ENCODE measurements at places on chromosomes 1 and 21.
A peak's percentile ranks its signal among the peaks of the same experiment; 100 is the strongest.

- no peak for DNase-seq
Measured at GRCh38 chr21:41419921-41420862, 5.8 kb upstream of the MX1 start.

DNA sequence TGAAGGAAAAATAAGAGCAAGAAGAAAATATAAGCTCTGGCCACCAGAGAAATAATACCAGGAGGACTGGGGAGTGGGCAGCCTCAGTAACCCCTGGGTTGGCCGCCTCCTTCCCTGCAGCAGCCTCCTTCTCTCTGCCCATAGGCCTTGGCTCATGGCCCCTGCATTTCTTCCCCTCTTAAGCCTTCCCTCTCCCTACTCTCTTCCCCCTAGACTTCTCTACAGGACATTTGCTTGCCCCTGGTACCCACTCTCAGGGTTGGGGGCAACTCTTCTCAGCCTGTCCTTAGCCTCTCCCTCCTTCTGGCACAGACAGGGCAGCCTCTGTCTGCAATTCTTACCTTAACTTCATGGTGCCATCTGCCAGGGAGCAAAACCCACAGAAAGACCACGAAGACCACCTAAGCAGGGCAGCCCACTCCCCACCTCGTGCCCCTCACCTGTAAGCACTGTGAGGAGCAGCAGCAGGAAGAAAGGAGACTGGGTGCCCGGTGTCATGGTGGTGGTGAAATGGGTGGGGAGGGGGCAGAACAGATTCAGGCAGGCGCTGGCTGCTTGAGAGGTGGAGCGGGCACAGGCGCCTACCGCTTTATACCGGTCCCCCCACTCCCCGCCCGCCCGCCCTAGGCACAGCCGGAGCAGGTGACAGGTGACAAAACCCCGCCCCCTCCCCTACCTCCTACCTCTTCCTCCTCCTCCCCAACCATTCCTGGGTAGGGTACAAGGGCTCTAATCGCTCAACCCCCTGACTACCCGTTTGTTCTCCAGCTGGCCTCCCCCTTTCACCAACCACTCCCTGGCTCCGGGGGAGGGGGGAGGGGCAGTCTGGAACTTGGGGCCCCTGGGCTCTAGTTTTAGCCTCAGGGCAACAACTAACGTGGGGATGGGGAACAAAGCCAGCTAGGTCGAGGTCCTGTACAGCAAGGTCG, 15.1 kb downstream of the THBS3 start:
- DNase-seq, result no peak

DNA sequence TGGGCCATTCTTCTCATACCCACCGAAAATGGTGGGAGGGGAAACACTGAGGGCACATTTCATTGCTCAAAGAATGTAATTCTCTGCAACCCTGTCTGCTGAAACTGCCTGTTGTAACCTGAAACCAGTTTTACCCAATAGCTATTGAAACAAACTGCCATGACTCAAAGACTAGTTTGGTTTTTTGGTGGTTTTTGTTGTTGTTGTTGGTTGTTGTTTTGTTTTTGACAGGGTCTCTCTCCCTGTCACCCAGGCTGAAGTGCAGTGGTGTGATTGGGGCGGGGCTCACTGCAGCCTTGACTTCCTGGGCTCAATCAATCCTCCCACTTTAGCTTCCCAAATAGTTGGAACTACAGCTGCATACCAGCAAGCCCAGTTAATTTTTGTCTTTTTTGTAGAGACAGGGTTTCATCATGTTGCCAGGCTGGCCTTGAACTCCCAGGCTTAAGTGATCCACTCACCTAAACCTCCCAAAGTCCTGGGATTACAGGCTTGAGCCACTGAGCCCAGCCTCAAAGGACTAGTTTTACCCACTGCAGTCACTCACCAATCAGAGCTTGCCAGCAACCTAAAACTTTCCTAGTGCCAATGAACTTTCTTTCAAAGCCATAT, 2.1 kb upstream of the IPP start:
- DNase-seq, result no peak

DNA sequence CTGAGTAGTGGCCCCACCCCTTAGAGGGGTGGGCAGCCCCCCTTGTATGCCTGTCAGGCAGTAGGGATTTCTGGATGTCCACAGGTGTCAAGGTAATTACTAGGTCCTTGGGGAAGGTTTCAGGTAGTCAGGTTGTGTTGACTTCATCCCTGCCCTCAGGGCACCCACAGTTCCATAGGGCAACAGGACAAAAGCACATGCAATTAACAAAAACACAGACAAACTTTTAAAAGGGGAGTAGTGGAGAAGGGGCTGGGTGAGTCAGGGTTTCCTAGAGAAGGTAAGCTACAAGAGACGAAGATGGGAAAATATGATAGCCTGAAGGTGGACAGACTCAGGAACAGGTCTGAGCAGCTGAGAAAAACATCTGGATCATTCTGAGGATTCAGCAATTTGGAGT, 14.1 kb downstream of the KRTCAP2 start:
- DNase-seq, result no peak

GRCh38 chr1:151888972-151889570, 20.2 kb downstream of the THEM4 start:
- no peak for DNase-seq

GRCh38 chr1:231663211-231663792, 36.7 kb downstream of the DISC1 start:
- no peak for DNase-seq

DNA sequence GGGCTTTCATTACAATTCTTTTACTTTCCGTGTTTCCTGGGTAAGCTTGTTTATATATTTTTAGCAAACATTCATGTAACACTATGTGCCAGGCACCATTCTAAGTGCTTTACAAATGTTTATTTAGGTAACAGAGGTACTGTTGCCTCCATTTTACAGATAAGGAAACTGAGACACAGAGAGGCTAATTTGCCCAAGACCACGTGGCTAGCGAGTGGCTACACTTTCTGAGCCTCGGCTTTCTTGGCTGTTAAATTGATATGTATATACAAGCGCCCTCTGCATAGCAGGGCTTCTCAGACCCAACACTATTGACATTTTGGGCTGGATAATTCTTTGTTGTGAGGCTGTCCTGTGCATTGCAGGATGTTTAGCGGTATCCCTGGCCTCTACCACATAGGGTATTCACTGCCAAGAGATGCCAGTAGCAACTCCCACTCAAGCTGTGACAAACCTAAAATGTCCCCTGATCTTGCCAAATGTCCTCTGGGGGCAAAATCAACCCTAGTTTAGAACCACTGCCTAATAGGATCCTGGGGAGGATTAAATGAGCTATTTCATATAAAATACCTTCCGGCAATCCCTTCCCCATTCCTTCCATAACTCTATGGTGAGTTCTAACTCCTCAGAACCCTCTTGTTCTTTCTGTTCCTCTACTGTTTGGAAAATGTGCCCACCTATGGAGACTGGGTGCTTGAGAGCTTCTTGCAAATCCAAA, 17.2 kb upstream of the ID3 start:
- DNase-seq, result no peak

DNA sequence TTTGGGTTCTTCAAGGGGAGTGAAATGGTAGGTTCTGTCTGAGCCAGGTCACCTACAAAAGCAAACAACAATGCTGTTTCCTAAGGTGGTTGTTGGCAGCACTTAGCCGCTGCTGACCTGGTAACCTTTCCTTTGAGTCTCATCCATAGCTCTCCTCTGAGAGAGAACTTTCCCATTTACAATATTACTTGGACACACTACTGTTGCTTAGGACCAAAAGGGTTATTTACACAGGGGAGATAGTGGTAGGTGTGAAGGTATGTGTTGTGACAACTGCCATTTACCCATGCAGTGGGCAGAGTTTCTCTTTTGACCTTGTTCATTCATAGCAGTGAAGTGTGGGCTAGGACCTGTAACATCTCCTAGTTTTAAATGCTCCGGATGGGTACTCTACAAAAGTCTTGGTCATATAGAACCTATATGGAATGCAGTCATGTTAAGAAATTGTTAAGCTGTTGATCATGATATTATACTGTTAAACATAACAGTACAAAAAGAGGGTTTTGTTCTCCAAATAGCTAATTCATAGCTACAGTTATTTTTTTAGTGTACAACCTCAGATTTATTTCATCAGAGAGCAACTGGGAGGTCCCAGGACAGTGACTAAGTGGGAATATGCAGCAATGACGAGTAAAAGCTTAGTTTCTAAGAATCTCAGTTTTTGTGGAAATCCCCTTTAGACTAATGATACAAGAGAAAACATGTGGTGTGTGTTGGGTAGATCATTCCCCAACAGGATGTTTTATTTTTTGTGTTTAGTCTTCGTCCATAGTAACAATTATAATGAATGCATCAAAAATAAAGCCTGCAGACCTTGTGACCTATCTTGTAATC, 219.7 kb downstream of the NFIA start:
- no peak for DNase-seq

DNA sequence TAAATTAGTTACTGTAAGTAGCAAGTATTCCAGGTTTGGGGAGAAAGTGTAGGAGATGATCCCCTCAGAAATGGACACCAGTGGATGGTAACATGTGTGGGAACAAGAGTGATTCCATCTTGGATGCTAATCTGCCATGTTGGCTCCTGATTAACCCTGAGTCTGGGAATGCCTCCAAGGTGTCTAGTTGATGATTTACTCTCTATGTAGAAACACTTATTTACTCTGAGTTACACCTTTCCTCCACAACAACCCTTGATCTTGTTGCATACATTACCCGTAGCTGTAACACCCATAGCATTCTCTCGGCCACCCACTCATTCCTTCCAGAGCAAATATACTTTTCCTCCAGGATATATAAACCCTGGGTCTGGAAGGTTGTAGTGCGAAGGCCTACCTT, 315.9 kb upstream of the GREM2 start:
- no peak for DNase-seq

DNA sequence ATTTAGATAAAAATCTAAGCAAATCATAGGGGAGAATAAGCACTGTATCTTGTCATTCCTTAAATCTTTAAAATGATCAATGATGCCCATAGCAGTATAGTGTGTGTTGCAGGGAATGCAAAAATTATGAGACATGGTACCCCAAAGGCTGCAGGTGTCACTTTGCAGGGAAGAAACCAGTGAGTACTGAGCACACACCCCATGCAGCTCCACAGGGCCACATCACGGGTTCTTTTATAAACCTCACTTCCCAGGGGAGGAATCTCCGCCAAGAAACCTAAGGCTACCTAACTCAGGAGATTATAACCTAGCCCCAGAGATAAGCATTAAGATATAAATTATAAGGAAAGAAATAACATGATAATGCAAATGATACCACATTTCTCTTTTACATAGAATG, 115.6 kb downstream of the APP start:
- no peak for DNase-seq

- DNase-seq, result no peak
Measured at GRCh38 chr1:98406352-98407088, 255.0 kb upstream of the SNX7 start.

DNA sequence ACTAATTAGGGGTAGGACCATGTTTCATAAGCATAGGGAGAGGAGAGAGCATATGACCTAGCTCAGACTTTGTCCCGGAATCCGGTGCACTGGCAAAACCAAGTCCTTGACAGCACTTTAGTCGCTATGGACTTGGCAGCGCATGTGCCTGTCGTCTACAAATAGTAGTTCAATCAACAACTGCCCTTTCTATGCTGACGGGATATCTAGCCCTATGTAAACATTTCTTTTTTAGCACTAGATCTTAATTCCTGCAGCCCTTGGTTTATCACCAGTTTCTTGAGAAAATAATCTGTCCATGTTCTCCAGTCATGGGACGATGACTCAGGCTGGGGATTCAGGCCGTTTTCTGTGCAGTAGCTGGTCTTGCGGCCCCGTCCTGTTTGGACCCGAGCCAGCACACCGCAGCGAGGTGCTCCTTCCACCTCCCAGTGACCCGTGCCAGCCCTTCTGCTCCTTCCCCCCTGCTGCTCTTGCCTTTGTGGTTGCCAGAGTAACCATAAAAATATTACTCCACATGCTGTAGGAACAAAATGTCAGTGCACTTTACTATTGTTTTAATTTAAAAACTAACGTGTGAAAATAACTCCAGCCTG, 8.6 kb upstream of the MT1HL1 start:
- peak; percentile 46 for DNase-seq

DNA sequence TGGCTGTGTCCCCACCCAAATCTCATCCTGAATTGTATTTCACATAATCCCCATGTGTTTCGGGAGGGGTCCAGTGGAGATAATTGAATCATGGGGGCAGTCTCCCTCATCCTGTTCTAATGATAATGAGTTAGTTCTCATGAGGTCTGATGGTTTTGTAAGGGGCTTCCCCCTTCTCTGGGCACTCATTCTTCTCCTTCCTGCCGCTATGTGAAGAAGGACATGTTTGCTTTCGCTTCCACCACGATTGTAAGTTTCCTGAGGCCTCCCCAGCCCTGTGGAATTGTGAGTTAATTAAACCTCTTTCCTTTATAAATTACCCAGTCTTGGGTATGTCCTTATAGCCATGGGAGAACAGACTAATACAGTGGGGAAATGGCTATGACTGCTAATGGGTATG, 72.7 kb upstream of the ZNF648 start:
- no peak for DNase-seq

GRCh38 chr1:15786581-15786980, 20.9 kb downstream of the UQCRHL start:
- DNase-seq, result no peak

DNA sequence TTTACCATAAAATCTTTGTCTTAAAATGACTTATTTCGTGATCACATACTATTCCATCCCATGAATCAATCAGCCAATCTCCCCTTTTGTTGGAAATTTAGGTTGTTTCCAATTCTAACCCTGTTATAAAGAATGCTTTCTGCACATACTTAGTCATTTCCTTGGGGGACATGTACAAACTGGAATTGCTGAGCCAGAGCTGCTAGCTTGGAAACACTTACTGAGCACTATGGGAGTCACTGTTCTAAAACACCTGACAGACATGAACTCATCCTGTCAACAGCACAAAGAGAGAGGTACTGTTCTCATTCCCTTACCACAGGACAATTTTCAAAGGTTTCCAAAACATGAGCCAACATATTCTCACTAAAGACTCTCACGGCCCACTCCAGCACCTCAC, 32.1 kb downstream of the AK2 start:
- DNase-seq, result no peak

DNA sequence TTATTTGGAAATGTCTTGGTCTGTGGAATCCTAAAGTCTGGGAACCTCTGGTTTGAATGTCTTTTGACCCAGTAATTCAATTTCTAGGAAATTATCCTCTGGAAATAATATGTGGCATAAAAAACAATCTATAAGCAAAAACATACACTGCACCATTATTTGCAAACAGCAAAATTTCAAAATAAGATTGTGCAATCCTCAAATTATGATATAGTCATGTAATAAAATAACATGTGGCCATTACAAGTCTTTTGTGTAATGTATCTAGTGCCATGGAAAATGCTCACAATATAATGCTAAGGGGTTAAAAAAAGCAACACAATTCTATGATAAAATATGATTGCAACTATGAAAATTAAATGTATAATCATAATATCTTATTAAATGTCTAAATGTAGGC, 312.9 kb upstream of the RUNX1 start:
- no peak for DNase-seq

GRCh38 chr1:4227986-4228385, 327.9 kb upstream of the C1orf174 start:
- no peak for DNase-seq

DNA sequence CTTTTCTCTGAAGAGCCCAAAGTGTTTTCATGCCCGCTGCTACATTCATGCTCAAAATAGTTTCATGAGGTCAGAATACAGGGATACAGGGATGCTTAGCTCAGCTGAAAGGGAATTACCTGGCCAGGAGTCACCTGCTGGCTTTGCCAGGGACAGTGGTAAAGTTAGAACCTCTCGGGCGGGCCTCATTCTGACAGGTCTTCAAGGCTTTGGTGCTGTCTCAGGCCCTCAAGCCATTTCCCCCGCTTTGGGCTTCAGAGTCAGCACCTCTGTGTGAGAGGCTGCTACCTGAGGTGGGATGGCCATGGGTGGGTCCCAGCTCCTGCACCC, 5.5 kb downstream of the RASSF5 start:
- DNase-seq, result no peak

All from NCI-H2081 treated with DMSO at 0.1 percent for 48 hours (cell line).